Stimulated activated CD8-positive, alpha-beta memory T cell treated with anti-CD3 and anti-CD28 coated beads, Interleukin-7, amount 100 ng/mL, for 1 hour (primary cell): ENCODE measurements at places on chromosomes 1 and 21.

DNA sequence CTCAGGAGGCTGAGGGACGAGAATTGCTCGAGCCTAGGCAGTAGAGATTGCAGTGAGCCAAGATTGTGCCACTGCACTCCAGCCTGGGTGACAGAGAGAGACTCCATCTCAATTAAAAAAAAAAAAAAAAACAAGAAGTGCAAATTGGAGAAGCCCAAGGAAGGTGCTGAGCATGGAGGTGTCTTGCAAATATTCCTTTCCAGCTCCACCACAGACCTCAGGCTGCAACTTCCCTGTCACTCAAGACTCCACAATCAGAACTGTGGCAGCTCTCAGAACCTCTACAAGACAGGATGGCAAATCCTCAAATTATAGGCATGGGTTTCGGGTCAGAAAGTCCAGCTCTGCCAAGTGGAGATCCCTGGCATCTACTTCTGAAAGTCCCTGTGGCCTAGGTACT lies 104.4 kb upstream of the TIAM1 start:
- no peak for DNase-seq

DNA sequence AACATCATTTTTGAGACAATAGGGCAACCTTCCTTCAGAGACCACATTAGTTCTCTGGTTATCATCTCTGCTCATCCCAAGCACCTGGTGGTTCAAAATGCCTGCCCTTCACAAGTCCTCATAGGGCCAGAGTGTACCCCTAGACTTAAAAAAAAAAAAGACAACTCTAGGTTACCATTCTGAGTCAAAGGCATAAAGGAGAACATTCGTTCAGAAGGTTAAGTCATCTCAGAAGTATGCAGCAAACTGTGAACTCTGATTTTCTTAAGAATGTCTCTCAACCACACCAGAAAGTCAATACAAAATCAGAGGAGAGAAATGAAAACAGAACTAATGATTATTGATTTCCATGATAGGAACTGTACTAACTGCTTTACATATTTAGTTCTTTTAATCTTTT lies 9.2 kb upstream of the BEND5 start:
- DNase-seq: no peak

GRCh38 chr1:36625935-36626310 lies 143.2 kb upstream of the CSF3R start:
- no peak for DNase-seq

DNA sequence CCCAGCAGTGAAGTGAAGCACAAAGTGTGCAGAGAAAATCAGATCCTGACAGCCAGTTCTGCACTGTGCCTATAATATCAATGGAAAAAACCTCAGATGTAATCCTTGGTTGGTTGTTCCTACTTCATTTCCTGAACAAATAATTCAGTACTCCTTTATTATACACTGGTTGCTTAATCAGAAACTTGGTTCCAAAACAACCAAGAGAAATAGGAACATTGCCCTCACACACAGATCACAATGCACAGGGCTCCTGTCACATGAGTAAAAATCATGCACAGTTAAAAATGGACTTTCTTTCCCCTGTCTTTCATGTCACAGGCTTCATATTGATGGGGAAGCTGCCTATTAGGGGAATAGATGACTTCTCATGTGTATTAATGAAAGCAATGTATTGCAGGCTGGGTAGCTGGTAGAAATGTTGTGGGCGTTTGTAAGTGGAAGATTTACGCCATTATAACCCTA lies 9.7 kb downstream of the DNASE2B start:
- no peak for DNase-seq

- no peak for DNase-seq
Observed at GRCh38 chr1:226660410-226661182, 78.5 kb downstream of the ITPKB start.

- DNase-seq: no peak
Observed at GRCh38 chr1:38050397-38051078, 3.9 kb upstream of the POU3F1 start.

GRCh38 chr1:227945891-227946623 lies 1.7 kb downstream of the WNT9A start:
- DNase-seq: no peak

DNA sequence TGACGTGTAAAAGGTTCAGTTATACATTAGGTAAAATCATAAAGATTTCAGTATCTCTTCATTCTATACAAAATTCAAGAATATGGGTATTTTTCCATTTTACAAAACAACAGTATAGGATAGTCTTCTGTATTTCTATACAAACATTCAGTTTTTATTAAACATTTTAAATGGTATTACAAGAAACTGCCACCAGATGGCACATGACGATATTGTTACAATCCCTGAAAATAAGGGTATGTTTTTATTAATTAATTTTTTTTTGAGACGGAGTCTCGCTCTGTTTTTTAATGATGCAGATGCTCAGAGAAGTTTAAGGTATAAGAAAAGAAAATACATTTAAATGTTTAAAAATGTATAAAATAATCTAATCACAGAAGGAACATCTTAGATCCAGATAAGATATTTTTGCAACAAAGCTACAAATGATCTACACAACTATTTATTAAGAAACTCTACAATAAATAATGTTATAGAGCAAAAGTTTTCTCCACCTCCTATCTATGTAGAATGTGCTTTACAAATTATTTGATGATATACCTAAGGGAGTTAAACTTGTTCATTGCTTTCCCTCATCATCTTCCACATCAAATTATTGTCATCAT lies 23.5 kb upstream of the RSBN1 start:
- no peak for DNase-seq

DNA sequence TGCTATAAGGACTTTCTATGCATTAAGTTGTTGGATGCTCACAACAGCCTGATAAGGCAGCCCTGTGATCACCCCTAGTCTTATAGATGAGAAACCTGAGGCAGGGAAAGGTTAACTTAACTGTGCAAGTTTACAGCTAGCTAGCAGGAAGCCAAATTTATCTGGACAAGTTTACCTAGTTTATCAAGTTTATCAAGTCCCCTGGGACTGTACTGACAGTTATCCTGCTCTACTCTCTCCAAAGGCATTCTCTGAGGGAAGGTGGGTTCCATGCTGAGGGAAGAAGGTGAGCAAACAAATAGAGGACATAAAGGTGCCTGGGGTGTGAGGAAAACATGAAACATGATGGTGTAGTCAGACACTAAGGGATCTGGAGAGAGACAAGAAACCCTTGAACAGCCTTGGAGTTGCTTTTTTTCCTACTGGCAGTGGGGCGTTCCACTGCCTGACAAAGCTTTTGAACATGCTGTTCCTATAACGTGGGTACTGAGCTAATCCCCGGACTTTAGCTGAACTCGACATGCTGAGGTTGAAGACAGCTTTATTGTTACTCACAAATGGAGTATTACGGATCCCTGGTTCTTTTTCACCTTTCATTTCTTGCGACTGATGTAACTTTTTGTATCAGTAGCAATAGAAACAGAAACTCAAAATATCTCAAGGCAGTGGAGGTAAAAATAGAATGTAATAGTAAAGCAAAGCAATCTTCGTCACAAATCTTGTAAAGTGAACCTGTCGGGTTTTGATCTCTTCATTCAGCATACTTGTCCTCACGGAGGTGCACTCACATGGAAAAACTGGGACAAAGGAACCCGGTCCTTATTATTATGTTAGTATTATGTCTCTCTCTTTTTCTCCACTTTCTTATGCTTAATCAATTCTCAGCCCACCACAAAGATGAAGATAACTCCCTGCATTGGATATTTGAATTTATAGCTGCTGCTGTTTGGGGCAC lies 42.4 kb upstream of the ESRRG start:
- DNase-seq: no peak

DNA sequence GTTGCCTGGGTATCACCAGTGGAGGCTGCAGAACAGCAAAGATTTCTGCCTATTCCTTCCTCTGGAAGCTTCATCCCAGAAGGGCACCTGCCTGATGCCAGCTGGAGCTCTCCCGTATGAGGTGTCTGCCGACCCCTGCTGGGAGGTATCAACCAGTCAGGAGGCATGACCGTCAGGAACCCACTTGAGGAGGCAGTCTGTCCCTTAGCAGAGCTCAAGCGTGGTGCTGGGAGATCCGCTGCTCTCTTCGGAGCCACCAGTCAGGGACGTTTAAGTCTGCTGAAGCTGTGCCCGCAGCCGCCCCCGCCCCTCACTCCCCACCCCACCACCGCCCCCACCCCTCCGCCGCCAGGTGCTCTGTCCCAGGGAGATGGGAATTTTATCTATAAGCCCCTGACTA lies 23.1 kb upstream of the HFM1 start:
- no peak for DNase-seq

DNA sequence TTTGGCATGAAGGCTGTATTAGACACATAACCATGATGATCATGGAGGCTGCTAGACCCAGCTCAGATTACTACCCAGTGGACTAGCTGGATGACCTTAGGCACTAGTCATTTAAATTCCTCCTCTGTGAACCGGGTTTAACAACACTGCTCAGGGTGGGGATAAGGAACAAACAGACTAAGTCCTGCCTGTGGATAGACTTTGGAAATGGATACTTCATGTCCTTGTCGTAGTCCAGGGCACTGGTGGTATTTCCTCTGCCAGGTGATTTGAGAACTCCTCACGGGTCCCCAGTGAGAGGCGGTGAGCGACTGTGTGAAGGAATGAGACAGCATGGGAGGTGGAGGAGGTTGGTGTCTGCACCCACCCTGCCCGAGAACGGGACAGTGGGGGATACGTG lies 72.9 kb upstream of the SELENON start:
- no peak for DNase-seq

- no peak for DNase-seq
Observed at GRCh38 chr21:28310171-28310685, 682.4 kb downstream of the LTN1 start.
